Stimulated activated CD4-positive, alpha-beta T cell treated with anti-CD3 and anti-CD28 coated beads, Interleukin-1b, Interleukin-23, amount 100 ng/mL, for 1 hour (primary cell): ENCODE measurements at places on chromosomes 2 and 18.
A peak's percentile ranks its signal among the peaks of the same experiment; 100 is the strongest.

- DNase-seq: no peak
Measured at GRCh38 chr18:63071701-63072141, 247.8 kb downstream of the BCL2 start.

DNA sequence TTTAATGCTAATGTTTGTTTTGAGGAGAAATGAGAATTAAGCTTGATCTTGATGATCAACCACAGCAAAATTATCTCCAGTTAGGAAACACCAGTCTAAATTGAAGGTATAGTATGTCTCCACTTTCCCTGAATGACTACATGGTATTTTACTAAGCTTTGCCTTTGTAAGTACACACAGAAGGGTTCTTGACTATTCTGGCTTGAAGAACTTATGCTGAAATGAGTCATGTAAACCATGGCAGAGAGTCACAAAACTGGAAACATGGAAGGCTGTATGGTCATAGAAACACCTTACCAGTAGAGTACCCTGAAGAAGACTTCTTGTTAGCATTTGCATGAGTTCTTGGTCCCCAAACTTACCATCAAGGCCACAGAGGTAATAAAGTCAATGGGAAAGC lies 250.5 kb downstream of the SLC8A1 start:
- DNase-seq: no peak

DNA sequence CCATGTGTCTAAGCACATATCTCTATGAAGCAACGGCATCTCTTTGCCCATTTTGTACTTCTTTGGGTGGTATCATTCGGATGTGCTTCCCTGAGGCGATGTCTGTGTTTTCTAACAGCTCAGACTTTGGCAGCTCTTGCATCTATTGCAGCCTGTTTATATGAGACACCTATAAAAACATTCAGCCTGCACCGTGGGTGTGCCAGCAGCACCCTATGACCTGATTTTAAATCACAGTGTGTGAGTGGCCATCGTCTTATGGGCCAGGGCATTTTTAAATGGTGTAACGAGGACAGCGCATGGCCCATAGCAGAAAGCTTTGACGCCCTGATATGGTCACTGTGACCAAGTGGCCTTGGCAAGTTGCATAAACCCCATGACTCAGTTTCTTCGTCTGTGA lies 12.9 kb downstream of the NPAS2 start:
- DNase-seq: no peak

GRCh38 chr18:35180455-35180854 lies 60.4 kb upstream of the ZNF397 start:
- no peak for DNase-seq

DNA sequence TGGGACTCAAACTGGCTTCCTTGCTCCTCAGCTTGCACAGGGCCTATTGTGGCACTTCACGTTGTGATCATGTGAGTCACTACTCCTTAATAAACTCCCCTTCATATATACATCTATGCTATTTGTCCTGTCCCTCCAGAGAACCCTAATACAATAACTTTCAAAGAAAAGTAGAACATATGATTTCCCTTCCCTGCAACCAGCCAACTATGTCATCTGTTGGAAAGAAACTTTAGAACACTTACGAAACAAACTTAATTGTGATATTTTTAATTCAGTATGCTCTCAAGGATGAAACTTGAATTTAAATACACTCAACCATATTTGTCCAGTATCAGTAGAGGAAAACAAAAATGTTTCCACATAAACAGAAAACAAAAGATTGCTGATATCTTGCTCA lies 84.4 kb downstream of the DYM start:
- no peak for DNase-seq

- peak; percentile 16 for DNase-seq
Measured at GRCh38 chr18:63439334-63439733, 17.1 kb upstream of the VPS4B start.
